Left cardiac atrium (tissue), 4 donors: ENCODE measurements at places on chromosomes 12 and 14. TPM values are rescaled to one million over a fixed set of nuclear protein-coding genes. Genes with fewer than 3 reads are reported as not detected.
A peak's percentile ranks its signal among the peaks of the same experiment; 100 is the strongest.

The IFNG-AS1 gene
- 1.0 TPM for total RNA-seq

- DNase-seq = no peak
These were observed 109.2 kb downstream of the PRMT8 start for GRCh38 chr12:3600039-3600720.

GRCh38 chr12:92695577-92695976 lies 7.2 kb upstream of the PLEKHG7 start:
- DNase-seq = no peak

- peak; percentile 74 for DNase-seq
These were observed 33.8 kb downstream of the FBRSL1 start for GRCh38 chr12:132523576-132524331.

DNA sequence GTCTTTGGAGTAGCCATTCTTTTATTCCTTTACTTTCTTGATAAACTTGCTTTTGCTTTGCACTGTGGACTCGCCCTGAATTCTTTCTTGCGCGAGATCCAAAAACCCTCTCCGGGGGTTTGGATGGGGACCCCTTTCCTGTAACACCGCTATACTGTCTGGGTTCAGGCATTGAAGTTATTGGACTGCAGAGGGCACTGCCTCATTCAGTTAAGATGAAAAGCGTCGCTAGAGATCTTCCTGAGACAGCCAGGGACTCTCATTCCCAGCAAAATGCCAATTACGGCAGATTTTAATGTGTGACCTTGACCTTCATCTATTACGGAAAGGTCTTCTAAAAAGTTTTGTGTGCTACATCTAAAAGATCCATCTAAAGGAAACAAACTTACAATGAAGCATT lies 17.3 kb upstream of the RIMKLB start:
- no peak for DNase-seq
